ENCODE measurements at places on chromosomes 12 and 14.

- no peak for DNase-seq
Observed at GRCh38 chr12:19181666-19182426, 52.3 kb downstream of the PLEKHA5 start.

GRCh38 chr12:112103758-112104503 is 4.7 kb downstream of the NAA25 start:
- DNase-seq: no peak

DNA sequence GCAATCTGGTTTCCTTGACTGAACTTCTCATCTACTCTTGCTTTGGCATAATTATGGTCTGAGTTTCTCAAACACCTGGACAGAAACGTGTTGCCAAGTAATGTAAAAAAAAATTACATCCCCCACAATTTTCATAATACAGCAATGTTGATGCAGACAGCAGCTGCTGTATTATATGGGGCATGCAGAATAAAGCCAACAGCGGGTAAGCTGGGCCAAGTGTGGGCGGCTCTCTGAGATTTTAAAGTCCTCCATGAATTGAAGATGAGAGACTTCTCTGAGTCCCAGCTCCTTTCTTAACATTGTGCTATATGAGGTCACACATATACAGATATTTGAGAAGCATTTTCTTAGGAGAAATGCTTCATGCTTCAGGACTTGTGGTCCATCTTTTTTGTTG is 881.2 kb downstream of the GALC start:
- no peak for DNase-seq

DNA sequence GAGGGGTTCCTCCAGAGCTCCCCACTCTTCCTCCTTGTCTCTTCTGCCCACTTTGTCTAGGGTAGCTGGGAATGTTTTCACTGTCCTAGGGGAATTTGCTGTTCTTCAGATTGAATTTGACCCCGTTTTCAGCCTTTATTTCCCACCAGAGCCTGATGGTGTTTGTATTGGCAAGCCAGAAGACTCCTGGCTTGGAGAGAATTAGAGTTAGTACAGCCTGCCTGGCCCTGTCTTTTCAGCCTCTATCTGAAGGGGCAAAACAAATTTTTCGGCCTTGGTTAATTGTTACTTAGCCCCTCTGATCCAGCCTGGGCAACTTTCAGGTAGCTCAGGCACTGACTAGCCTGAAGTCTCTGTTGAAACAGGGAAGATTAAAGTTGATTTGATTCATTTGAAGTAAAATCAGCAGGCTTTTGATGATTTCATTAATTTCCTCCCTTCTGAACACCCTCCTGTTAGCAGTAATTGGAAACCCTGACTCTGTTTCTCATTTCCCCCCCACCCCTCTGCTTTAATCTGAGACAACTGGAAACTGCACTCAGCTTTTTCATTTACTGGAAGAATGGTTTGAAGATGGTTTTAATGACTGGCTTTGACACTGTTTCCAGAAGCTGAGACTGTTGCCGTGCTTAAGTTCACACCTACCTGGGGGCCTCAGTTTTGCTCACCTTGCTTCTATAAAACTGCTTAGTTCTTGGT is 63.3 kb downstream of the SUSD6 start:
- no peak for DNase-seq

- no peak for DNase-seq
Observed at GRCh38 chr12:31362759-31363415, 36.9 kb upstream of the SINHCAF start.

DNA sequence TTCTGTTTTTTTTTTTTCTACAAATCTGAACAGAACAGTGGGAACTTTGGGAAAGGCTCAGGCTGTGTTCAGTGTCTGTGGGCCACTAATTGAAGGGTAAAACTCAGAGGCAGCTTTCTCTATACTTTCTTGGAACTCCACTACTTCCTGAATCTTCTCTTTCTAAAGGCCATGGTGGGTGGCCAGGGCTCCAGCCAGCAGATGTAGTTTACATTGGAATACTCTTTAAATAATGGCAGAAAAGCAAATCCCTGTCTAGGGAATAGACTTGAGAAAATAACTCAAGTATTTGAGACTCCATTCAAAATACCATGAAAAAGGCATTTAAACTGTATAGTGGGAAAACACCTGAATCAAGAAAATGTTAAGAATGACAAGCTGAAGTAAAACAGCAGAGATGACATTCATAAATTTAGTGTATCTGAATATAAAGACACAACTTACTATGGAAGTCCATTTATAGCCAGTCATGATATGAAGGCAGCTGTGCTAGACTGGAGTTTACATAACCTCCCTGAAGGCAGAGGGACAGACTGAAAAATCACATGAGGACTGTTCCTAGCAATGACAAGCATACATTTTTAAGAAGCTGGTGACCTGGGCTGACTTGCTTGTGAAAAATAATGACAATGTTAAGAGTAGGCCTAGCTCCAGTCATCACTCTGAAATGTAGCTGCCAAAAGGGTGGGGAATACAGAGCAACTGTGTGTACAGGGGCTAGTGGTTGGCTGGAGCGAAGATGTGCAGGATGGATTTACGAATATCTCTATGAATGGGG is 168.6 kb downstream of the STXBP6 start:
- no peak for DNase-seq

DNA sequence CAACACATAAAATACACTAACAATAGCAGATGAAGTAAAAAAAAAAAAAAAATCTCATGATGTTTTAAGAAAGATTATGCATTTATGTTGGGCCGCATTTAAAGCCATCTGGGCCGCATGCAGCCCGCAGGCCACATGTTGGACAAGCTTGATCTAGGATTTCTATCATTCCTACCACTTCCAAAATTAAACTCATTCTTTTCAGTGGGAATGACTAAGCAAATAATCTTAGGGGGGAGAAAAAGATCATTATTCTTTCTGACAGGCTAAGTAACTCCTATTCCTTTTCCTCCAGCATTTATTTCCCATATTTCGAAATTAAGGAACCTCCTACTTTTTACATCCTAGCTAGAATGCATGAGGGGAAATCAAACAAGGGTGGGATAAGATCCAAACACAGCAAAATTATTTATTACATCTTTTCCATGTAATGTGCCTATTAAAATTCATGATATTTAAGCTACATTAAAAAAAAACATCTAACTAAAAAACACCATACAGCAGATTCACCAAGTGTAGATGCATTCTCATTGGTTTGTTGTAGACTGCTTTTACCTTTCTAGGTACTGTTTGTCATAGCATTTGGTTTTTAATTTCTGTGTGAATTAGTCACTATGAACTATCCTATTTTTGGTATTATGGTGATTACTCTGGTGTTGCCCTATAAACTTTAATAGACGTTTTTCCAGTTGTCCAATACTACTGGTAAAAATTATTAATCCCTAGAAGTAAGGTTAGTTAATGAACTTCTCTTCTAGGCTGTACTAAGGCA is 76.1 kb downstream of the RASSF8 start:
- DNase-seq: no peak

GRCh38 chr14:106776395-106776983 is 1250.1 kb downstream of the TMEM121 start:
- no peak for DNase-seq

GRCh38 chr12:27064397-27065342 is 17.7 kb downstream of the C12orf71 start:
- DNase-seq: no peak

DNA sequence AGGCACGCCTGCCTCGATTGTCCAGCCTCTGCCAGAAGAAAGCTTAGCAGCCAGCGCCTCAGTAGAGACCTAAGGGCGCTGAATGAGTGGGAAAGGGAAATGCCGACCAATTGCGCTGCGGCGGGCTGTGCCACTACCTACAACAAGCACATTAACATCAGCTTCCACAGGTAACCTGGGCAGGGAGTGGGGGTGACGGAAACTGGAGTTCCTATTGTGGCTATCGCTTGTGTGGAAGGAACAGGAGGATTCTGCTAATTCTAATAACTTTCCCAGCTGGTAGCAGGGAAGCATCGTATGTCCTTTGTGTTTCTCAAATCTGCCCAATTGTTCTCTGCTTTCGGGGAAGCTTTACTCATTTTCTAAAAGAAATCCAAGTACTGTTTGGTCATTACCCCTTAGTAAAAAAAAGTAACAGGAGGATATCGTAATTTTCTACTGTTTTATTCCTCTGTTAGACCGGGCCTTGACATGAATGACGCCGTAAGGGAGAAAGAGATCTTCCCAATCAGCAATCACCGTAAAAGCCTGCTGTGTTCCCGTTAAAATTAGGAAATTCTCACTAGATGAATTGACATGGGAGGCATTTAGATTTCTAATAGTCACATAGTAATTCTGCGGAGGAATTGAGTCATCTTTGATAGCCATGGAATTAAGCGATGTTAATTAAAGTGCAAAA is 449 bp downstream of the THAP2 start:
- DNase-seq: no peak

GRCh38 chr12:73731658-73732057 is 806.0 kb upstream of the ATXN7L3B start:
- no peak for DNase-seq

DNA sequence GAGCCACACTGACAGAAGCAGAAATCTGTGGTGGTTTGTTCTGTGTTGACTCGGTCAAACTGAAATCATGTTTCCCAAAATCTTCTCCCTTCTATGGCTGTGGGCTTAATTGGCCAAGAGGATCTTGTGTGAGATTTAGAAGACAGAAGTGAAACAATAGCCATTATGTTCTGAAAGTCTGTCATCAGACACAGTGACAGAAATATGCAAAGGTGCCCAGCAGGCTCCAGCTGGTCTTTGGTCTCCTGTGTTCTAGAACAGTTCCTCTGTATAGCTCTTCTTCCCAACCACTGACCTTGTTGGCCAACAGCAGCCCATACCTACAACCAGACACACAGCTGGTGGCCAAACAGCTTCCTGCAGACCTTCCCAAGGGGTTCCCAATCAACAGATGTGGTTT is 25.0 kb upstream of the COCH start:
- no peak for DNase-seq

DNA sequence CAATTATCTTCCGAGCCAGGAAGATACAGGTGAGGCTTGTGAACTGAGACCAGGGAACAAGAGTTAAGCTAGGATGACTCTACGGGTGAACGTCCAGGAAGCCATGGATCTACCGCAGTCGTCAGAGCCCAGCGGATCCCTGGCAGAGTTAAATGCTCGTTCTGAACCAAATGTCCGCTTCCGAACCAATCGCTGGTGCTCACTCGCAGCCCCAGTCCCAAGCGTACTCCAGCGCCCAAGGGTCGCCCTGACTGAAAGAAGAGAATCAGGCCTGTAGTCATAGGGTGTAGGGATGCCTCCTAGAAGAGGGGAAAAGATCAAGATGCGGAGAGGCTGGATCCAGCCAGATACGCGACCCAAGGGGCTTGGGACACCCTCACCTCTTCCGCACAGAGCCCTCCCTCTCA is 283 bp downstream of the VIPAS39 start:
- no peak for DNase-seq

DNA sequence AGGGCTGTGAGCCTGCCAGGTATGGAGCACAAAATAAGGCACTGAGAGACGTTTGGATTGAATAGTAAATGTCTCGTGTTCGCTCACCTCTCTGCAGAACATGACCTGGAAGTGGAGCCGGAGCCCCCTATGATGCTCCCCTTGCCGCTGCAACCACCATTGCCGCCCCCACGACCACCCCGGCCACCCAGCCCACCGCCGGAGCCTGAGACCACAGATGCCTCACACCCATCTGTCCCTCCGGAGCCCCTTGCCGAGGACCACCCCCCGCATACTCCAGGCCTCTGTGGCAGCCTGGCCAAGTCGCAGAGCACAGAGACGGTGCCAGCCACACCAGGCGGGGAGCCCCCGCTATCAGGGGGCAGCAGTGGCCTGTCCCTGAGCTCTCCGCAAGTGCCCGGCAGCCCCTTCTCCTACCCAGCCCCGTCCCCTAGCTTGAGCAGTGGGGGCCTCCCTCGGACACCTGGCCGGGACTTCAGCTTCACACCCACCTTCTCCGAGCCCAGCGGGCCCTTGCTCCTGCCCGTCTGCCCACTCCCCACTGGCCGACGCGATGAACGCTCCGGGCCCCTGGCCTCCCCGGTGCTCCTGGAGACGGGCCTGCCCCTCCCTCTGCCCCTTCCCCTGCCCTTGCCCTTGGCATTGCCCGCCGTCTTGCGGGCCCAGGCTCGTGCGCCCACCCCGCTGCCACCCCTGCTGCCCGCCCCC is 18.7 kb downstream of the SETD1B start:
- DNase-seq: no peak

DNA sequence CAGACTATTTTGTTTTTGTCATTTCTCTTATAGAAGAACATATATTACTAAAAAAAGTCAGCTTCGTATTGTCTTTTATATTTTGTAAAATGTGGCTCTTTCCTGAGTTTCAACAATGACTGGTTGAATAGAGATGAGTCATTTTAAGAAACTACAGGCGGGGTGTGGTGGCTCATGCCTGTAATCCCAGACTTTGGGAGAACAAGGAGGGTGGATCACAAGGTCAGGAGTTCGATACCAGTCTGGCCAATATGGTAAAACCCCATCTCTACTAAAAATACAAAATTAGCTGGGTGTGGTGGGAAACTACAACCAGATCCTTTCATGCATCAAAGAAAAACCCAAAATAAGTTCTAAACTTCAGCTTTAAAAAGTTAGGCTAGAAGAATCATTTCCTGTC is 28.8 kb downstream of the HECTD4 start:
- no peak for DNase-seq

DNA sequence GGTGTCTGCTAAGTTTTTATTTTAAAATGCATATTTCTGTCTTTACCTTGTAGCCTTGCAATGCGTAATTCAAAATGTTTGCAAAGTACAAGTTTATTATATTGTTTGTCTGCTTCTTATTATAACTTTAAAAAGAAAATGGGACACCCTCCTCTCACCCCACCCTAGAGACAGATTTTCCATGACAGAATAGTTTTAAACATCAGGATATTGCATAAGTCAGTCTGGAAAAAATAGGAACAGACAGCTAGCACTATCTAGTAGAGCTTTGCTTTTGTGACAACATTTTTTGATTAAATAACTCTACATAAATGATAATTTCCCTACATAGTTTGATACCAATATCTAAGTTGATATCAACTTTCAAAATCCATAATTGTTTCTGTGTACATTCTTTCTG is 71.3 kb downstream of the PDE3A start:
- DNase-seq: no peak

GRCh38 chr14:54564868-54565784 is 1.8 kb upstream of the SAMD4A start:
- no peak for DNase-seq

GRCh38 chr14:70780396-70781075 is 28.8 kb downstream of the MAP3K9 start:
- no peak for DNase-seq

- no peak for DNase-seq
Observed at GRCh38 chr14:93974299-93974698, 2.1 kb downstream of the ASB2 start.

DNA sequence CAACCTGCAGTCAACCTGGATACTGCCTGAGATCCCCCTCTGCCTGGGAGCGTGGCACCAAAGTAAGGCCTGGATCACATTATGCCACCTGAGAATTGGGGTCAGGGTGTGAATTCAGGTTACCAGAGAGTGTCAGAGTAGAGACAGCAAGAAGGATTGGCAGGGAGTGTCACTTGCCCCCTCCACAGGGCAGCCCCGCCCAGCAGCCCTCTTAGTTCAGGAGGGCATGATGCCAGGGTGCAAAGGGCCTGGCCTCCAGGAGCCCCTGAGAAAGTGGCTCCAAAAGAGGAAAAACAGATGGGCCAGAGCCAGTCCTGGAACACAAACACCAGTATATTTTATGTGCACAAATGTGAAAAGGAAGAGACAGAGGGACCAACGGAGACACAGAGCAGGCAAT is 18.6 kb downstream of the TMEM229B start:
- DNase-seq: no peak

GRCh38 chr14:69048456-69048855 is 69.4 kb upstream of the ACTN1 start:
- no peak for DNase-seq

All from LNCaP clone FGC (cell line).